ENCODE measurements at places on chromosomes 3 and 15.

- DNase-seq: no peak
Observed at GRCh38 chr3:55615694-55616295, 128.7 kb upstream of the WNT5A start.

GRCh38 chr3:172191629-172192028 is 152.3 kb downstream of the FNDC3B start:
- DNase-seq: no peak

DNA sequence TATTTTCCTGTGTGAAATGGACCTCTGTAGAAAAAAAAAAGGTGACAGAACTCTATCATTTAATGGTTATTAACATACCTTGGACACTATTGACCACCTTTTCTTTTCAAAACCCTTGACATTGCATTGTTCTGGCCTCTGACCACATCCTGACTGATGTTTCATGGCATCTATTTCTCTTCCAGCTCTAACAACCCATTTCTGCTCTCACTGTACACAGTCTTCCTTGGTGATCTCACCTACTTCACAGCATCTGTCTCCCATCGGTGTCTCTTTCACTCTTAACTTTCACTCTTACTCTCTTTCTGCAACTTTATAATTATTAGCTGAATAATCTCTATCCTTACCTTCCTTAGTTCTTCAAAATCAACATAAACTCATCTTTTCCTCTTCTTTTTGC is 217.4 kb upstream of the CD96 start:
- DNase-seq: no peak

DNA sequence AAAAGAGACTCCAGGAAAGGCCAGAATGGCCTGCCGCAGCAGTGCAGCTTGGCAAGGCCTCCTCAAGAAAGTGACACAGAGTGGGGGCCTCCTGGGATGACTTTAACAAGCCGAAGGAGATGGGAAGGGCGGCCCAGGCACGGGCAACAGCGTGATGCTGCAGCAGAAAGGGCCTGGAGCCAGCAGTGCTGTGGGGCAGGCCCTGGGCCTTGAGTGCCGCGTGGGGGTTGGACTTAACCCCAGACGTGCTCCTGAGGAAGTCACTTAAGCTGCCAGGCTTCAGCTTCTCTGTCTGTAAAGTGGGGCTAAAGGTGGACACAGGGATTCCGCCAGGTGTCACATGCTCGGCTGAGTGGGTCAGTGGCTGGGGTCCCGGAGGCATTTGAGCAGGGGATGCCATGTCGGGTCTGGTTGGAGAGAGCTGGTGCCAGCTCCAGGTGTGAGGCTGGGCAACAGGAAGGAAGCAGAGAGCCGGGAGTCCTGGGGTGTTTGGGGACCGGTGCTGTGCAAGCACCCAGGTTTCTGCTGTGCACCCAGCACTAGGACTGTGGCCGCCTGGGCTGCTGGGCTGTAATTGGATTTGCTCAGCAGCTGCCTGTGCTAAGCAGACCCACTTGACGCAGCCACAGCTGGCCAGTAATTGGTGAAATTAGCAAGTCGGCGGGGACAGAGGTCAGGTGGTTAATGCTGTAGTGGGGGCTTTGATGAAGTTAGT is 7.8 kb downstream of the DNAJB8 start:
- no peak for DNase-seq

DNA sequence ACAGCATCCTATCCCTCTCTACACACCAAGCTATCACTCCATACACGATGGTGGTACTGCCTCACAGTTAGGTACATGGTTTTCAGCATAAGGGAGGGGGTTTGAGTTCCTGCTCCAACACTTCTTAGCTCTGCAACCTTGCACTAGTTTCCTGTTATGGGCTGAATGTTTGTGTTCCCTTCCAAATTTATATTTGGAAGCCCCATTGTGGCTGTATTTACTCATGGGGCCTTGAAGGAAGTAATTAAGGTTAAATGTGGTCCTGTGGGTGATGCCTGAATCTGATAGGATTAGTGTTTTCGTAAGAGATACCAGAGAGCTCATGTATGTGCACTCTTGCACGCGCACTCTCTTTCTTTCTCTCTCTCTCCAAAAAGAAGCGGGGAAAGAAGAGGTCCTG is 259.4 kb downstream of the RORA start:
- no peak for DNase-seq

DNA sequence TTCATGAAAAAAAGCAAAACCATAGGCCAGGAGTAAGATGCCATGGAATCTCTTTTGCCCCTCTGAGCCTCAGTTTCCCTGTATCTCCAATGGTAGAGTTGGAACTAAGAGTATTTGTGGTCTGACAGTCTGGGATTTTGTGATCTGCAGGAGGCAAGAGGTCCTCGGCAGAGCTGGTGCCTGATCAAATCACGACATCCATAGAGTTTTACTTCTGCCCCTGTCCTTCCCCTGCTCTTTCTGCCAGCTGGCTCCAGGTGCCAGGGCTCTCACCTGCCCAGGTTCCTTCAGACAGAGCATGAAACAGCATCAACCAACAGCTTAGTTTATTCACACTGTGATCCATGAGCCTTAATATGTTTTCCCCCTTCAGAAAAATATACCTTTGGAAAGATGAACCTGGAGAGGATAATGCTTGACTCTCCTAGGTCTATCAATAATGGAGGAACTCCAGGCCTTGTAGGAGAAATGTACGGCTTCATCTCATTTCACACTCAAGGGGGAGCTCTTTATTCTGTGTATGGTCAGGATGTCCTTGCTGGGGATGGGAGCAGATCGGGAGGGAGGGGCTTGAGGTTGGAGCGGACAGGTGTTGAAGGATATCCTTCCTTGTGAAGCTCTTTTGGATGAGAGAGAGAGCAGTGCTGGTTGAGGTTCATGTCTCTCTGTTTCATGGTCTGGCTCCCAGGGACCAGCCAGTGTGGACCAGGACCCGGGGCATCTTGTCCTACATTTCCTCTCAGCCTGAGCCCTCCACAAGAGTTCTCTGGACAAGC is 309.9 kb downstream of the RPLP1 start:
- DNase-seq: no peak

Data from GM18507 (cell line).